COR-L47 (cell line): ENCODE measurements at places on chromosomes 3 and 15.

DNA sequence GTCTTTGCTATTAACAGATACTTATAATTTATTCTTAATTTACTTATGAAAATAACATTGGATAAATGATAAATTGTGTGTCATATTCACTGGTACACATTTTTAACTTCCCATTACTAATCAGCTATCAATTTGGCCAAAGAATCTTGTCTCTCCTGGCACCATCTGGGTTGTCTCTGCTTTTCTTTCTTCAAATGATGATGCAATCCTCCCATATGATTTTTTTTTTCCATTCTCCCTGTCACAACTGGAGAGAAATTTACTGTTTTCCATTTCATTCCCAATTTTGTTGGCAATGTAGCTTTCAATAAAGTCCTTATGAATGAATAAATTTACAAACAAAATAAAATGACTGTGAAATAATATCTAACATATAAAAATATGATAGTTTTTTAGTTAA, 743.7 kb upstream of the EPHA6 start:
- DNase-seq: no peak

GRCh38 chr3:14463330-14464140, 61.1 kb downstream of the SLC6A6 start:
- no peak for DNase-seq

DNA sequence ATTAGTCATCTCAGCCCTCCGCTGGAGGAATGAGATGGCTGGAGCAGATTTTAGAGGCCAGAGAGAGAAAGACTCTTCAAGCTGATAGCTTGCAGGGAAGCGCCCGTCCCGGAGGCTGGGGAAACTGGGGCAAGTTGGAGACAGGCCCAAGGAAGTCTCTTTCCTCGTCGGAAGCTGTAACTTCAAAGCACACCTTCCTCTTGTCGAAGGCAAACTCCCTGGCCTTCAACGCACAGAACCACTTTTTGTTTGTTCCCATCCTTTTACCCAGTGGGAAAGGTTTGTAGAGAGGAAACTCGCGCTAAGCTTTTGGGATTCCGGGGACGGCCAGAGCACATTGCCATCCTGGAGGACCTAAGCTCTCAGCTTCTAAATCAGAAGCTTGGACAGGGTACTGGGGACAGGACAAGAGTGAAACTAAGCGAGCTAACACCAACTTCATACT, 900 bp upstream of the EOMES start:
- DNase-seq: no peak

GRCh38 chr15:92690395-92690794, 34.8 kb upstream of the FAM174B start:
- DNase-seq: no peak

DNA sequence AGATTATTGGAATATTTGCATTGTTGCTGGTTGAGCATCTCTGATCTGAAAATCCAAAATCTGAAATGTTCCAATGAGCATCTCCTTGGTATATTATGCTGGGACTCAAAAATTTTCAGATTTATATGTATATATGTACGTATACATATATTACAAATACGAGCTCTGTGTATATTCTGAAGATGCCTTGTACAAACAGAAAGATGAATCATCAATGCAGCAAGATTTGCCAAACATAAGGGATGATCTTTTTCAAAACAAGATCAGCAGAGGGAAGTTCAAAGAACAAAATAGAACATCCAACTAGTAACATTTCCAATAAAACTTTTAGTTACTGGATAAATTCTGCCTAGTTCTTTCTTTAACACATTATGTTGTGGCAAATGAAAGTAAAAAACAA, 42.5 kb downstream of the HERC1 start:
- DNase-seq: no peak

GRCh38 chr15:62291262-62291661, 126.2 kb upstream of the C2CD4B start:
- no peak for DNase-seq

DNA sequence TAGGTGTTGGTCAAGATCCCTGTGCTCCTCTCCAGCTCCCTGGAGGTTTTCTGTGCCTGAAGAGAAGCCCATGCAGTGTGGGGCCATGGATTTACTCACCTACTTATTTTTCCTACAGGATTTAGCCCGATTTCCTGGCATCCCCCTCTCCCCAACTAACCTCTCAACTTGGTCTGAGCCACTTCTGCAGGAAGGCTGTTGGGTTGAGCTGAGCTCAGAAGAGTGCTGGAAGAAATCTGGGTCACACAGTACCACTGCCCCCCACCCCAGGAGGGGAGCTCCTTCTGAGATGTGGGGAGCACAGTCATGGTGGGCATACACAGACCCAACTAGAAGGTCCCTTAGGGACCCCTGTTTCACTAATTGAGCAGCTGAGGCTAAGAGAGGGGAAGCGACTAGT, 34.4 kb upstream of the SLCO2A1 start:
- DNase-seq: no peak

- no peak for DNase-seq
These were observed 18.4 kb downstream of the CLDN1 start for GRCh38 chr3:190303884-190304283.

DNA sequence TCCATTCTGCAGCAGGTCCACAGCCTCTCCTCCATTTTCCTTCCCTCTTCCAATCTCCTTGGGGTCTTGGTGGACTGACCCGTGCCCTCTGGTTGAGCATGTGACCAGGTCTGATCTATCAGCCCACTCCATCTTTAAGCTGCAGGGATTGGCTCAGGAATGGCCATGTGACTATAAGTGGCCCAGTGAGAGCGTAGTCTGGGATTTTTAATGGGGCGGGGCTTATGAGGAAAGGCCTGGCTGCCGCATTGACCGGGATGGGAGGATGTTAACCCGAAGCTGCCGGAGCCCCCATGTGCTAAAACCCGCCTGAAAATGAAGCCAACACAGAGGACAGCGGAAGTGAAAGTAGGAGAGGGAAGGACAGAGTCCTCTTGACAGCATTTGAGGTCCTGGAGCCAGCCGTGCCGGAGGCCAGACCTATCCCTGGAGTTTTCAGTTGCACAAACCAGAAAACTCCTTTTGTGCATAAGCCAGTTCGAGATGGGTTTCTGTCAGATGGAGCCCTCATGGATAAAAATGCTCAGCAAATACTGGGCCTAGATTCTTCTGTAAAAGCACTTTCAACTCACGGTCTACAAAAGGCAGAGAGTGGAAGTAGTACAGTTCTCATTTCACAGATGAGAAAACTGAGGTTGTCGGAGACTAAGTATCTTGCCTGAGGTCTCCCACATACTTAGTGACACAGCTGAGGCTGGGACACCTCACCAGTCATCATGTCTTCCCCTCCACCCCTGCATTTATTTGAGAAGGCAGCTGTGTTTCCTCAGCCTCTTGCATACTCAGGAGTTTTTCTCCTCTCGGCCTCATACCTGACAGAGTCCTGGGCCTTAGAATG, 61.9 kb downstream of the ATP2B2 start:
- DNase-seq: no peak

- DNase-seq: no peak
These were observed 62.5 kb upstream of the MLF1 start for GRCh38 chr3:158508481-158508880.

DNA sequence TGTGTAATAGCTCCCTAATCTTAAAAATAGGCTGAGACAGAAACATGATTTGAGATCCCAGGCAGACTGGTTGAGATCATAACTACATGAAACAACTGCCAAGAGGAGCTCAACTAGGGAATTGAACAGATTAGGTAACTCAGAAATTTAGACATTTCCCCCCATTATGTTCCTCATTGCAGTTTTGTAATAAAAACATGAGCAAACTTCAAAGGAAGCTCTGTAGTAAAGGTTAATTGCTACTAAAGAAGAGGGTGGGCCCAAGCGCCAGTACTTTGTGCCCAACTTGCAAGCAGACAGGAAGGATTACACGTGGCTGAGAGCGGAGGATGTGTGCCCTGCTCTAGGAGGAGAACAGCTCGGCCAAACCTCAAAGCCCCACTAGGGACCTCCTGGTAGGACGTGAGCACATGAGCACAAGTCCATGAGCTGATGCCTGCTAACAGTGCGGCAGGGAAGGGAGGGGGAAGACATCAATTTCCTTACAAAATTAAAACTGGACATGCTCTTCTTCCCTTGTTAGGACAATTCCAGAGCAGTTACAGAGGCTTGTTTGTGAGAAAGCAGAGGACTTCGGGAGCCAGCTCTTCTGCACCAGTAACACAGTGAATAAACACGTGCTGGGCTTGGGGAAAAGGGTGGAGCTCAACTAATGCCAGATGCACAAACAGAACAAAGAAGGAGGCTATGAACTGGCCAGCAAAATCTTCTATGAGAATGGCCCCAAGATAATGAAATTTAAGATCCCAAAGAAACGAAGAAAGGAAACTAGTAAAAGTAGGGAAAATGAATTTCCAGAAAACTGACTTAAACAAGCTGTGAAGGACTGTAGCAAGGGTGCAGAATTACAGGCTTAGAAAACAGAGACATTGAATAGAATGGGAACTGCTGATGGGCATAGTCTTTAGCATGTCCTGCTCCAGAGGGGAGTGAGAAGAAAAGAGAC, 275.5 kb downstream of the MECOM start:
- no peak for DNase-seq

DNA sequence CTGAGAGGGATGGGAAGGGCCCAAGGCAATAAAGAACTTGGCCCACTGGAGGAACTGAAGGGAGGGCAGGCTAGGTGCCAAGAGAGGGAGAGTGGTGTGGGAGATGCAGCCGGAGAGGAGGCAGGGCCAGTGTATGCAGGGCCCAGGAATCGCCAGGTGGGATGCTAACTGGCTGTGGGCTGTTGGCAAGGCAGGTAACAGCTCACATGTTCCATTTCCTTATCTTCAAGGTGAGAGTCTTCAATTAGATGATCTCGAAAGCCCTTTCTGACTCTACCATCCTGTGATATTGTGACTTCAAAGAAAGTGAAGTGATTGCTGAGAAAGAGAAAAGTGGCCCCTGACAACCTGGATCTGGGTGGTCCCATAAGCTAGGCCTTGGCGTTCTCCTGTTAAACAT, 49.0 kb downstream of the CASR start:
- DNase-seq: no peak

DNA sequence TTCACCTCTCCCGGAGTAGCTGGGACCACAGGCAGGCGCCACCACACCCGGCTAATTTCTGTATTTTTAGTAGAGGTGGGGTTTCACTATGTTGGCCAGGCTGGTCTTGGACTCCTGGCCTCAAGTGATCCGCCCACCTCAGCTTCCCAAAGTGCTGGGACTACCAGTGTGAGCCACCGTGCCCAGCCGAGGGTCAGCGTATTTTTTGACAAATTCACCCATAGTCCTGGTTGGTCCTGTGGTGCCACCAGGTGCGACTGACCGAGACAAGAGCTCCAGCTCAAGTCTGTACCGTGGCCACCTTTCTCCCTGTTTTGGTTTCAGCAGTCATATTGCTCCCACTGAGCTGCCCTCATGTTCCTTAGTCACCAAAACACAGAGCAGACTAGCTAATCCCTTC, 8.8 kb downstream of the SLC51A start:
- DNase-seq: no peak

DNA sequence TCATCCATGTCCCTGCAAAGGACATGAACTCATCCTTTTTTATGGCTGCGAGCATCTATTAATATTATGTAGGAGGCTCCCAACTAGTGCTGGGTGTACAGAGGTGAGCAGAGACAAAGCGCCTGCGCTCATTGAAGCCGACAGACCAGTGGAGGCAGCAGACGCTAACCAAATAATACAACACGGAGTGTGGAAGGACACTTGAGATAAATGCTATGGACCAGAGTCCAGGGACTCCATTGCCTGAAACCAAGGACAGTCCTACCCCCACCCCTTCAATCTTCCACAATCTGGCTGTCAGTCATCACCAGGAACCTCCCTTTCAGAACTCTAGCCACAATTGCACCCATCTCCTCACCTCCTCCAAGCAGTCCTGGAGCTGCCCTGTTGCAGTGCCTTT, 41.5 kb downstream of the KLHL6 start:
- DNase-seq: no peak

- DNase-seq: no peak
These were observed 32.9 kb upstream of the SKOR1 start for GRCh38 chr15:67792250-67792942.

DNA sequence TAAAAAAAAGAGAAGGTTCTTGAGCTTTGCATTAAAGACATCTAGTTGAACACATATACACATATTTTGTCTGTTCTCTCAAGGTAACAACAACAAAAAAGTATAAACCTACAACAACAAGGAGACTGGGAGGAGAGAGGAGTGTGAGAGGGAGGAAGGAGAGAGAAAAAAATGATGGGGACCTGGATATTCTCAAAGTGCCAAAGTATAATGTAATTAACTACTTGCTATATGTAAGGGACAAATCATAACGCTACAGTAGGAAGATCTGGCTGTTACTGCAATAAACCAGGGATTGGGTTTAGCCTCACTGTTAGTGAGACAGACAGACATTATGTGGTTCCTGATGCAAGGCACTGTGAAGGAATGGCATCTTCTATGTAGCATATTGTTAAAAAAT, 14.2 kb upstream of the GABRR3 start:
- no peak for DNase-seq

DNA sequence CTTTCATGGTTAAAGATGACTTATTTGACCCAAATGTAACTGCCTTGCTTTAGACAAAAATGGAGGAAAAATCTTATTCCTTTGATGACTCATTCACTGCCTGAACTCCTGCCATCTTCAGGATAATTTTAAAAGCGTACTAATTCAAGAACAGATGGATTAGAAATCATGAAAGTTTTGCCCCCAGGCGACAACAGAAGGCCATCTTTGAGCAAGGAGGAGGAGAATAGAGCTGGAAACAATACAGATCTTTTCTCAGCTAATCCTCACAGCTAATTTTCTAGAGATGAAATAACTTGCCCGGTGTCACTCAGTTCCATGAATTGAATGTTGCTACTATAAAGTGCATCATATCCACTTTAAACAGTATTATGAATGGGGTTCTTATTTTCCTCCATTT, 324.7 kb upstream of the RARB start:
- no peak for DNase-seq

DNA sequence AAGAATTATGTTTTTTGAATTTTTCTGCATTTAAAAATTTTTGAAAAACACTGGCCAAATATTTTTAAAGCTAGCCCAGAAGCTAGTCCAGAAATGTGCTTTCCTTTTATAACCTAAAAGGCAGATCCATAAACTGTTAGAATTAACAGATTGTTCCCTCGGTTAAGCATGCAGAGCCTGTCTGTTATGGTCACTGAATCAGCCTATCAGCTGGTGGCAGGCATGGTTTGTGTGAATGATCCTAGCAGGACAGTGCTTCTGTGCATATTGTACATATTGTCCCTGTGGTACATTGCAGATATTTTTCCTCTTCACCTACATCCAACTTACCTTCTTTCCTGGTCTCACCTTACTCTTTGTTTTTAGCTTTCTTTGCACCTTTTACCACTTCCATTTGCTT, 53.3 kb downstream of the RARB start:
- DNase-seq: no peak

DNA sequence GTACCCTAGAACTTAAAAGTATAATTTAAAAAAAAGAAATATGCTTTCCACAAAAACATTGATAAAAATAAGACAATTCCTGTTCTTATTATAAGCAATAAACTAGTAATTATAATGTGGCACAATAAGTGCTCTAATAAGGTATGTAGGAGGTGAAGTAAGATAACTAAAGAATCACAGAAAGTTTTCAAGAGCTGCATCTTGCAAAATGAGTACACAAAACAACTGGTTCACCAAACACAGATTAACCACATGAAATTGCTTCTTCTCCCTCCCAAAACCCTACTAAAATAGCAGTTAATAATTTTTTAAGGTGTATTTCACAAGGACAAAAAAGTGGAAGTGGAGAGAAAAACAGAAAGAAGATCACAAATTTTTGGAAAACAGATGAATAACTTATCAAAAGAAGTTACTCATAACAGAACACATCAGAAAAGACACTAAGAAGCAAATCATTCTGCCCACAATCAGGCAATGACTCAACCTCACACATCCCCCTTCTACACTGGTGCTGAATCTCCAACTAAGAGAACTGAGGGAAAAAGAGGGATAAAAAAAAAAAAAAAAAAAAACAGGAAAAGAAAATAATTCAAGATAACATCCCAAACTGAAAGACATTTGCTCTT, 64.2 kb downstream of the TBC1D5 start:
- DNase-seq: no peak
